ENCODE measurements at places on chromosomes 16 and 17. TPM values are rescaled to one million over a fixed set of nuclear protein-coding genes. Genes with fewer than 3 reads are reported as not detected.

SPNS1 gene
- 18.4 TPM for total RNA-seq

SEZ6 gene
- 0.83 TPM for total RNA-seq

MNT gene
- 17.4 TPM for total RNA-seq

PTX4 gene
- not detected for total RNA-seq

ZNF19 gene
- total RNA-seq = 3.3 TPM

PPP1R9B gene
- total RNA-seq = 44.3 TPM

KCTD19 gene
- total RNA-seq = not detected

HSD17B1 gene
- total RNA-seq = 0.50 TPM

MYO15A gene
- total RNA-seq = 0.39 TPM

GRCh38 chr17:4951486-4951885, 567 bp downstream of the ENO3 start:
- no peak for DNase-seq

GRCh38 chr16:55660026-55660425, 4.2 kb downstream of the SLC6A2 start:
- DNase-seq = no peak

GRCh38 chr17:41944943-41945342, 14.5 kb downstream of the ODAD4 start:
- no peak for DNase-seq

DNA sequence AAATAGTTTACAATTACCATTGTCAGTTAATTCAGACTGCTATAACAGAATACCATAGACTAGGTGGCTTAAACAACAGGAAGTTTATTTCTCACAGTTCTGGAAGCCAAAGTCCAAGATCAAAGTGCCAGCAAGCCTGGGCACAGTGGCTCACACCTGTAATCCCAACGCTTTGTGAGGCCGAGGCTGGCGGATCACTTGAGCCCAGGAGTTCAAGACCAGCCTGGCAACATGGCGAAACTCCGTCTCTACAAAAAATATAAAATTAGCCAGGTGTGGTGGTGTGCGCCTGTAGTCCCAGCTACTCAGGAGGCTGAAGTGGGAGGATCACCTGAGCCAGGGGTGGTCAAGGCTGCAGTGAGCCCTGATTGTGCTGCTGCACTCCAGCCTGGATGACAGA, 71.3 kb upstream of the TBX2 start:
- no peak for DNase-seq

- DNase-seq = no peak
These were observed 3.8 kb downstream of the TTYH2 start for GRCh38 chr17:74217037-74217730.

GRCh38 chr16:87700406-87701077, 65.2 kb downstream of the KLHDC4 start:
- no peak for DNase-seq

- DNase-seq = no peak
These were observed 13.4 kb upstream of the NLK start for GRCh38 chr17:28029044-28029443.

DNA sequence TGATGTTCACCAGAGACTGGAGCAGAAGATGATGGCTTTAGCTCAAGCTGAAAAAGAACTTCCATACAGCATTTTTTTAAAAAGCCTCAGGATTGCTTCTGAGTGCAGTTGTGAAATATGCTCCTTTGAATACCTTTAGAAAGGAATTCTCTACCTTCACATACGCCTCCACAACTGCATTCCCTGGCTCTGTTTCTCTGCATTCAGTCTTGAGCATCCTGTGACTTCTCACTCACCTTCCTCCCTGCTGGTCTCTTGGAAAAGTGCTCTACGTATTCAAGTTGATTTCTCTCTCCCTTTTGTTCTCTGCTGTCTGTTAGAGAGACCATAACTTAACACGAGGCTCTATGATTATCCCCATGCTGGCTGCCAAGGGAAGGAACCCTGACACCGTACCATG, 34.5 kb downstream of the HS3ST2 start:
- DNase-seq = peak; percentile 68

DNA sequence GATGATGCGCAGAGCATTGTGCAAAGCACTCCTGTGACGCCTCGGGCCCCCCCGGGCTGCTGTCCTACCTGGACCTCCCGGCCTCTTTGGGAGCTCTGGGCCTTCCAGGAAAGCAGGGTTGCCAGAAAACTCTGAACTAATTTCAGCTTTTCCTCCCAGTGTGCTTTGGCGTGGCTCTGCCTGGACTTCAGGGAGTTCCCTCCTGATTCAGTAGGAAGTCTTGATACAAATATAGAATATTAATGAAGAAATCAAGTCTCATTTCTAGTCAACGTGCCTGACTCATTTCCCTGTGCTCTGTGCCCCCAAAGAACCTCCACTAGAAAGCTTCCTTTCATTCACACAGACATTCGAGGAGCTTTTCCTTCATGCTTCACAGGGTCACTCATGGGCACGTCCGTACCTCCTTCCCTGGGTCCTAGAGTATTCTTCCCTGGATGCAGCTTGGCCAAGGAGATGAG, 84.0 kb upstream of the NOL11 start:
- no peak for DNase-seq

DNA sequence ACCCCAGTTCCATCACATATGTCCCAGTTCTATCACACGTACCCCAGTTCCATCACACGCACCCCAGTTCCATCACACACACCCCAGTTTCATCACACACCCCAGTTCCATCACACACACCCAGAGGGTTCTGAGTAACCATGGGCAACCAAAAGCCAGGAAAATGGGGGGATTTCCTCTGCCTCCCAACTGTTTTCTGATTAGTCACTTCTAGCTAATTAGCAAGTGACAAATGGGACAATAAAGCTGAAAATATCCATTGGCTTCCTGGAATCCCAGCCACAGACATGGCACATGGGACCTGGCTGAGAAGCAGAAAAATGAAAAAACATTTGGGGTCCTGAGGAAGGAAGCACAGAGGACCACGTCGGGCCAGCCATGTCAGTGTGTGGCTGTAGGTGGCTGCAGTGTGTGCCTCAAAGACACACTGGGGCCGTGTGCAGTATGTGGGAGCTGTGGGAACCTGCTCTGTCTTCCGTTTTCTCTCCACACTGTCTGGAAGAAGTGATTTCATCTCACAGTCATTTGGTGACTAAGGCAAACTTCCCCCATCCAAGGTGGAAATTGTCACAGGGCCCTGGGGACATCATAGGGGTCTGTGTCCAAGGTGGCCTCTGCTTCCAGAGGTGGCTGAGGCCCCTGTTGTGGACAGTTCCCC, 106.7 kb downstream of the CMIP start:
- DNase-seq = no peak

DNA sequence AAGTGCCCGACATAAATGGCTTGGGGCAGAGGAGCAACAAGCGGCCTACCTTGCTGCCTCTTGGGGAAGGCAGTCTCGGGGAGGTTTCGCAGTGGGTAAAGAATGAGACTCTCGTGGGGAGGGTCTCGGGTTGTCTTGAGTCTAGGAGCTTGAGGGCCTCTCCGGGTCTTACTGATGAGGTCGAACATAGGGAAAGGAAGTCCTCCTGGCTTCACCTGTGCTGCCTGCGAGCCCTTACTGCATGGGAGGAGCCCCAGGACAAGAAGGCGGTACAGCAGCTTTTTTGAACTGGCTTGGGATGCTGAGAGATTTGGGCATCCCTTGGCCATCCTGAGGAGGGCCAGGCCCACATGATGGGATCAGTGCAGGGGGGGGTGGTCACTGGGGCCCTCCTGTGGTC, 71.4 kb downstream of the SPECC1 start:
- DNase-seq = no peak

DNA sequence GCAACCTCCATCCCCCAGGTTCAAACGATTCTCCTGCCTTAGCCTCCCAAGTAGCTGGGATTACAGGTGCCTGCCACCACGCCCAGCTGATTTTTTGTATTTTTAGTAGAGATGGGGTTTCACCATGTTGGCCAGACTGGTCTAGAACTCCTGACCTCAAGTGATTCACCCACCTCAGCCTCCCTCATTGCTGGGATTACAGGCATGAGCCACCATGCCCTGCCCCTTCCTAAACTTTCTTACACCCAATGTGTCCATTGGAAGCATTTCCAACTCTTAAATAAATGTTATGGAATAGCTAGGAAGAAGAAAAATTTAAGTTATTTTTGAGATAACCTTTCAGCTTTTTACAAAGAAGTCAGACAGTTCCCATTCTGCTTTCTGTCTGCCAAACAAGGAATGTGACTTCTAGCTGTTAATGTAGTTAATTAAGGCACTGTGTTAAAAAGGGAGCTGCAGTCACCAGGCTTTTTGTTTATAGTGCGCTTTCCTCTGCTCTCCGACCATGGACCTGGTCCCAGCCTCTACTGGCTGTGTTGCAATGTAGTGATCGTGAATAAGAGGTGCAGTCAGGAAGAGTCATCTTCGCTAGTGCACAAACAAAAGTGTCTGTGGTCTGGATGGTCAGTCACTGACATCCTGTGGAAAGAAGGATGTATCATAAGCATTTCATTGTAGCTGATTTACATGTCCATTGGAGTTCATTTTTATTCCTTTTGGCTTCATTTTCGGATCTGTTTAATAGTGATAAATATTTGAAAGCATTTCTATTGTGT, 39.7 kb downstream of the USP10 start:
- DNase-seq = no peak

DNA sequence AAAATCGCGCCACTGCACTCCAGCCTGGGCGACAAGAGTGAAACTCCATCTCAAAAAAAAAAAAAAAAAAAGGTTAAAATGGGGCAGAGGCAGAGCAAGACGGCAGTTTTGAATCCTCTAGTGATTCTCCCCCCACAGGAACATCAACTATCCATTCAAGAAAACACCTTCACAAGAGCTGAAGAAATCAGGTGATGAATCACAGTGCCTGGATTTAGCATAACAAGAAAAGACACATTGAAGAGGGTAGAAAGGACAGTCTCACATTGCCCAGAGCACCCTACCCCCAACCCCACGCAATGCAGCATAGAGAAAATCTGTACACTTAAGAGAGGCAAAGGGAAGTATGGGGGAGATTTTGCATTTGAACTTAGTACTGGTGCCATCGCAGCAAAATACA, 28.8 kb upstream of the RNF43 start:
- DNase-seq = no peak

- no peak for DNase-seq
These were observed 56.1 kb downstream of the BANP start for GRCh38 chr16:88007321-88007731.

DNA sequence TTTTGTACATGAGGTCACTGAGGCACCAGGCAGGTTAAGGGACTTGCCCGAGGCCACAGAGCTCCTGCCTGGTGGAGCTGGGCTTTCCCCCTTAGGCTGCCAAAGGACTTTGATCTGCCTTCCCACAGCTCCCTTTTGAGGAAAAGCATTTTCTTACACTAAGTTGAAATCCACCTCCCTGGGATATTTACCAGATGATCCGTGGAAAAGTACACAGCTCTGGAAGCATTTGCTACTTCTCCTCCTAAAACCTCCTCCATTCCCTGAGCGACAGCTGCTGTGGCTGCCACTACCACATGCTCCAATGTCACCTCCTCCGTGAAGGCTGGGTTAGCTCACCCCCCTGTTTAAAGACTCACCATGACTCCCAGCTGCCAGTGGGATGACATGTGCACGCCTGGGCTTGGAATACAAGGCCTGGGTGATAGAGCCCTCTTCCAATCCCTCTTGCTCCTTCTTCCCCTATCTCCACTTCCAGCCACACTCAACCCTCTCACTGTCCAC, 1.2 kb upstream of the MPRIP start:
- no peak for DNase-seq

DNA sequence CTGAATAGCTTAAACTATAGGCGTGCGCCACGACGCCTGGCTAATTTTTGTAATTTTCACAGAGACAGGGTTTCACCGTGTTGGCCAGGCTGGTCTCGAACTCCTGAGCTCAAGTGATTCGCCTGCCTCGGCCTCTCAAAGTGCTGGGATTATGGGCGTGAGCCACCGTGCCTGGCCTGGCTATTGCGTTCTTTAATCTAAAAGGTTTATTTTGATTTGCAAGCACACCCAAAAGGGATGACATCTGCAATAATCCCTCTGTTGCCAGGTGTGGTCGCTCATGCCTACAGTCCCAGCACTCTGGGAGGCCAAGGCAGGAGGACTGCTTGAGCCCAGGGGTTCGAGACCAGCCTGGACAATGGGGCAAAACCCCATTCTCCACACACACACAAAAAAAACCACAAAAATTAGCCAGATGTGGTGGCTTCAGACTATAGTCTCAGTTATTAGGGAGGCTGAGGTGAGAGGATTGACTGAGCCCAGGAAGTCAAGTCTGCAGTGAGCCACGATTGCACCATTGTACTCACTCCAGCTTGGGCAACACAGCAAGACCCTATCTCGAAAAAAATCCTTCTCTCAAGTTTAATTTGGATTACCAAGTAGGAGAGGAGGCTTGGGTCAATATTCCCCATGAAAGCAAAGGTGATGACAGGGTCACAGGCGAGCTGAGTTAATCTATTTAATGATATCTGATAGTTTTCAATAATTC, 144.1 kb downstream of the PARN start:
- peak; percentile 83 for DNase-seq

DNA sequence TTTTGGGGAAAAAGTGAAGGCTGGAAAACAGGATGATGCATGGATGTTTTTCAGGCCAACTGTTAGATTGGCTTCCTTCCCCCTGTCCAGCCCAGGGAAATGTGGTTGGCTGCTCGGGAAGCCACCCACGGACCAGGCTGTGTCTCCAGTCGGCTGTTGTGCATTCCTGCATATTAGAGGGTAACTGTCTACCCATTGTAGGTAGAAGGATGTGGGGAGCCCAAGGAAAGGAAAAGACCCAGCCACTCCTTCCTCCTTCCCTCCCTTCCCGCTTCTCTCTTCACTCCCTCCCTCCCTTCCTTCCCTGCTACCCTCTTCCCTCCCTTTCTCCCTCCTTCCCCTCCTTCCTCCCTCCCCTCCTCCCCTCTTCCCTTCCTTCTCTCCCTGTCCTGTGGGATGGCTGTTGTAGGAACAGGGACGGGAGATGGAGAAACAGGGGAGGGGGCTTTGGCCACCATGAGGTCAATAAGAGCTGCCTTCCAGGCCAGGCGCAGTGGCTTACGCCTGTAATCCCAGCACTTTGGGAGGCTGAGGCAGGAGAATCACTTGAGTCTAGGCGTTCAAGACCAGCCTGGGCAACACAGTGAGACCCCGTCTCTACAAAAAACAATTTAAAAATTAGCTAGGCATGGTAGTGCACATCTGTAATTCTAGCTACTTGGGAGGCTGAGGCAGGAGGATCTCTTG, 16.9 kb downstream of the SYT17 start:
- no peak for DNase-seq

GRCh38 chr17:40510328-40510648, 8.9 kb upstream of the TNS4 start:
- no peak for DNase-seq

DNA sequence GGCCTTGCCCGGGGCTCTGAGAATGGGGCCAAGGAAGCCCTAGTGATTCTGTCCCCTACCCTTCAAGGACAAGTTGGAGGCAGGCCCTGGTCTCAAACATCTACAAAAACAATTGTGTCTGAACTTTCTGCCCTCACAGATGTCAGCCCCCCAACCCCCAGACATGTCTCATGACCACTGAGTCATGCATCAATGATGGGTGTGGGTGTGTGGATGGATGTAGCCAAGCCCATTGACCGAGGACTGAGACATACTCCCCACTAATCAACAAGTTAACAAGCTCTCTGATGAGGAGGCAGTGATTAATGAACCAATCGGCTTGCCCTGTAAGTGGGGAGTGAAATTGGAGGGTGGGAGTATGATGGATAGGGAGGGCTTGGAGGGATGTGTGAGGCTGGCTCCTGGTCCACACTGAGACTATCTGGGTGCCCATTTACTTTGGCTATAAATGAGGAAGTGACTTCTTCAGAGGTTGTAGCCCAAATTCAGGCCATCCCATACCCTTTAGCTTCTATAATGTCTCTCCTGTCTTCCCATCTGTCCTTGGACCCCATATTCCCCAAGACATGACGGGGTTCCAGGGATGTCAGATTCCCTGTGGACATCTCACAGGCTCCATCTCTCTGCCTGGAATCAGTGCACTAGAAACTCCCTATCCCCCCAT, 97.1 kb upstream of the TMEM97 start:
- no peak for DNase-seq

- DNase-seq = no peak
These were observed 9.0 kb upstream of the ST6GALNAC2 start for GRCh38 chr17:76594690-76595089.

Measured in esophagus muscularis mucosa (tissue), 4 donors.